ENCODE measurements at places on chromosomes 12 and 14.
A peak's percentile ranks its signal among the peaks of the same experiment; 100 is the strongest.

DNA sequence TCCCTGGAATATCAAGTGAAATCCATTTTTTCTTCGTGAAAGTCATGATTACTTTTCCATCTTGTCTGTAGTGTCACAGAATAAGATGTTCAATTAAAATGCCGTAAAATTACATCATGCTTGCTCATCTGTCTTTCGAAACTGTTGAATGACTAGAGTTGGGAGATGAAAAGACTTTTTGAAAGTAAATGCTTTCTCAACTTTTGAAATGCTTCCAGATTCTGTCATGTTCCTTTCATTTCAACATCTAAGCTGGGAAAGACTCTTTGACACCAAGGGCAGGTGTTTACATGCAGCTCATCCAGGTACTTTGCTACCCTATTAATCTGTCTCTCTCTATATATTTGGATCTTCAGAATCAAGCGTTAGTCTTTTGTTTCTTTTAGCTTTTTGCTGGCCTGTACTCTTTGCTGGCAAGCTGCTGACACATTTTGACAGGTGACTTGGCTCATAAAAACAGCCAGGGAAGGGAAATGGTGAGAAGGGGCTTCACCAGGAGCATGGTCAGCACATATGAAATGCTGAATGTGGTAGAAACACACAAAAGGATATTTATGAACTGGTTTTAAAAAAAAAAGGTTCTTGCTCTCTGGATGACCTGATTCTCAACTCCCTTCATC lies 77.0 kb upstream of the METAP2 start:
- no peak for DNase-seq

- DNase-seq = no peak
Observed at GRCh38 chr12:48783432-48783831, 5.5 kb downstream of the ADCY6 start.

GRCh38 chr12:41409628-41410027 lies 221.5 kb downstream of the PDZRN4 start:
- no peak for DNase-seq

DNA sequence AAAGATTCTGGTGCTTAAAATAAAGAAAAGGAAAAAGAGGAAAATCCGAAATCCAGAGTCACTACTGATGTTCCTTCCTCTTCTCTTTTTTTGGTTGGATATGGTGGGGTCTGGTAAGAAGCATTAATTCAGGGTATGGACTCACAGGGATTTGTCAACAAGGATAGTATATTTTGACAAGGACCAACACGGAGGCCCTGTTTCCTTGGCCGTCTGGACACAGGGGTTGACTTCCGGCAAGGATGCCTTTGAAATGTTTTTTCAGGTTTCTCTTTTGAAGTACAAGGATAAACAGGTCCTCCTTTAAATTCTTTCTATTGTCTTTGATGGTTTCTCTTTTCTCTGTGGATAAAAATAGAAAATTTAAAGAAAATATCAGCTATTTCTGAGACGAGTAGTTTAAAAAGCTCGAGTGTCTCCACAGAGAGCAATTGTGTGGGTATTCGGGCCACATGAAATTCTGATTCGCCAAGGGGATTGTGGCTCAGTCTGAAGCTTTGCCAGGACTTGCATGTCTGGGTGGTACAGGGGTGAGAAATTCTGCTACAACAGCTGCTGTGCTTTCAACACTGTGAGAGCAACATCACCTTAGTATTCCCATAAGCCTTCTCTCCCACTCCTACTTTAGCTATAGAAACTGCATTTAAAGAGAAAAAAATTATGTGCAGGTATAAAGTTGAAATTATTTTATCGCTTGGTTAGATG lies 88.5 kb upstream of the CSRP2 start:
- DNase-seq = no peak

- DNase-seq = no peak
Observed at GRCh38 chr12:28033538-28033915, 61.0 kb upstream of the PTHLH start.

DNA sequence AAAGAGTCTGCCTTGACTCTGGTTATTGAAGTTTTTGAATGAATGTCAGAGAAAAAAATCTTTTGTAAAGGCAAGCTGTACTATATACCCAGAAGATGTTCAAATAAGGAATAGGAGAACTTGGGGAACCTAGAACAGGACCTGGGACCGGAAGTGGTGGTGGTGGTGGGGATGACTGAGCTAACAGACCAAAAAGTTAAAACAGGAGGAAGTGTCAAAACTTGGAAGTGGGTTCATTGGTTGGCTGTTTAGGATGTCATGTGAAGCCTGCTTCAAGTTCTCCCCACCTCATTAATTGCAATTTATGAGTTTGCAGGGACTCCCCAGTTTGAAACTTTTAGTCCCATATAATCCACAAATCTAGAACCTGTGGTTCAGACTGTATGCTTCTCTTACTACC lies 26.2 kb downstream of the PLXNC1 start:
- peak; percentile 52 for DNase-seq

GRCh38 chr12:75874441-75874840 lies 157.1 kb downstream of the PHLDA1 start:
- no peak for DNase-seq

DNA sequence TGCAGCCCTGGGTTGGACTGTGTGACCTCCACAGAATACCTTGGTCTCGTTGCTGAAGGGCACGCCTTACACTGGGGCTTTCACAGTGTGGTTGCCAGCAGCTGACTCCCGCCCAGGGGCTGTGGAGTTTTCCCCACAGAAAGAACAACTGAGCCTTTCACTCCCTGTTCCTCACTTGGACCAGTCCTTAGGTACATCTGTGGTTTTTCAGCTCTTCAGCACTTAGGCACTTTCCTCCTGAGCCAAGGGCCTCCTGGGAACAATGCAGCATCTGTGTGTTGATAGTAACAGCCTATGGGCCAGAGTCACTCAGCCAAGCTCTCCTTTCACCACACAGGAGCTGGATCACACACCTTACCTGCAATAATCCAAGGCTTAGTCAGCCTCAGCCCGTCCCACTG lies 25.0 kb downstream of the ERP27 start:
- DNase-seq = peak; percentile 72

DNA sequence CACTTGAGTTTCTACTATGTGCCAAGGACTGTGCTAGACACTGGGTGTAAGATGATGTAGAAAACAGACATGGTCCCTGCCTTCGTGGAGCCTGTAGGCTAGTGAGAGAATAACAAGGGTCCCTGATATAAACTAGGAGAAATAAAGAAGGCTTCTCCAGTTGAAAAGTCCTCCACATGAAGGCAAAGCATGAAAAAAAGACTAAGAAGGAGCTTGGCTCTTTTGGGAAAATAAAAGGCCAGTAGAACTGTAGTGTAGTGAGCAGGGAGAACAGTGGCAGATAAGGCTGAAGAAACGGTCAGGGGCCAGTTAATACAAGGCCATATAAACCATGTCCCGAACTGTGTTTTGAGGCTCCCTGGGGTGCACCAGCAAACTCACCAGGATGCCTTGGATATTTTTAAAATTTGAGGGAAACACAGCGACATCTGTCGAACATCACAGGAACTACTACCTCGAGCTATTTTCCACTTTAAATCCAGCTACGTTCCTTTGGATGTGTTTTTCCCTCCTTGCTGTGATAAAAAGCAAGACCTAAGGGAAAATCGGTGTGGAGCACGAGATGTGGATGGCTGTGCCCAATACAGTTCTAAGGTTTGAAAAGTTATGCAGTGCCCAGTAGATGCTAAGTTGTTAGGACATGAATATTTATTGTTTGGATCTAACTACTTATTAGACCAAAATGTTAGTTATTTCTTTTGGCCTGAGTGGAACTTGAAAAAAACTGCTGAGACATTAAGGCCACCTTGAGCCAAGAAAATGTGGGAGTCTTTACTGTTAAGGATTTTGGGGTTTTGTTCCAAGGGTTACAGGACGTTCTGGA lies 8.5 kb upstream of the CFL2 start:
- no peak for DNase-seq

- DNase-seq = no peak
Observed at GRCh38 chr14:53501361-53502211, 348.5 kb upstream of the DDHD1 start.

GRCh38 chr14:87990682-87991081 lies 2.3 kb downstream of the GALC start:
- no peak for DNase-seq

DNA sequence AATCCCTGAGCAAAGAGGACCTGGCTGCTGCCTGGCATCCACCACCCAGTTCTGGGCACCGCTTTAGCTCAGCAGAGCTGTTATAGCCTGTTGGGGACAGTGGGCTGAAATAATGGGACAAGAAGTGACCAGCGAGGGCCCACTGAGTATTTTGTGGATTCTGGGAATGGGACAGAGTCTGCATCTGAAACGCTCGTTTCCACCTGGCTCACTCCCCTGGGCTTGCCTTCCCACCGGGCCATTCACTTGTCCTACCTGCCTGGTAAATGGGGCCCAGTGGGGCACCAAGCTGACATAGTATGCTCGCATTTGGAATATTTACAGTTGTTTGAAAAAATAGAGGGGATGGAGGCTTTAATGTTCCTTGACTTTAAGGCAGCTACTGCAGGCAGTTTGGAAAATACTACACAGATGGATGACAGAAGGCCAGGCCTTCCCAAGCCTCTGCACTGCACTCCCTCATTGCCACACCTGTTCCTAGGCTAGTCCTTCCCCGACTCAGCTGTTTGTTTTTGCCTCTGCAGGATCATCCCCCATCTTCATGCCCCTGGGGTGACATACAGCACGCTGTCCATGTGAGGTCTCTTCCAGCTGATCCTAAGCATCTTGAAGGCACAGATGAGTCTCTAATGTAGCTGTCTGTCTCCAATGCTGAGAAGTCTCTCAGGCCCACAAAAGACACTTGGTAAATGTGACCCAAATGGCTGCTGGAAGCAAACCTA lies 61.3 kb upstream of the DICER1 start:
- DNase-seq = no peak

DNA sequence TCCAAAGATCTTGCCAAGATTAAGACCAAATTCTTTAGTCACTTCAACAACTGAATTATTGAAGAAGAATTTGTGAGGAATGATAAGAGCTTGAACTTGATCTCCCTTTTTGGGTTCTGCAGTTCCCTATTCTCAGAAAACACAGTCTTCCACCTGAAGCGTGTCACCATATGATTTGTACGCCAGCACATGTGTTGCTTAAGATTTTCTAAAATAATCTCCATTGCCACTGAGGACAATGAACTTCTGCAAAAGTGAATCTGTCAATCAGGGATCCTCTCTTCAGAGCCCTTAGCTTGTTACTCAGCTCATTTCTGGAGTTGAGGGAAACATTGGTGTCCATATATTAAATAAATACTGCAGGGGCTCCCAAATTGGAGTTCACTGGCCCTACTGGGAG lies 4.2 kb upstream of the SPIC start:
- DNase-seq = no peak

GRCh38 chr14:38989922-38990546 lies 113.0 kb downstream of the SEC23A start:
- no peak for DNase-seq

GRCh38 chr12:98744680-98745079 lies 99.6 kb downstream of the APAF1 start:
- no peak for DNase-seq

DNA sequence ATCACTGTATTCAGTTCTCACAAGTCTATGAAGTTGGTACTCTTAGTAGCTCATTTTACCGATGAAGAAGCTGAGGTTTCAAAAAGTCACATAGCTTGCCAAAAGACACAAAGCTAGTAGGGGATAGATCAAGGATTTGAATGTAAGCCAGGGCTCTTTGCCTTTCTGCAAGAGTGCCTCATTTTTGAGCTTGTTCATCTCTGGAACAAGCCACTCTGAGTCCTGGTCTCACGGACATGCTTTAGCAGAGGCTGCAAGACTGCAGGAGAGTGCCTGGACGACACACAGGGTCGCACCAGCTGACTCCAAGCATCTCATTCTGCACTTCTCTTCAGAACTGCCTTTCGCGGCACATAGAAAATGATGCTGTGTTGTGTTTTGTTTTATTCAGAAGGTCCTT lies 3.7 kb downstream of the NUAK1 start:
- DNase-seq = no peak

GRCh38 chr14:104739546-104740516 lies 13.1 kb upstream of the SIVA1 start:
- DNase-seq = no peak

- DNase-seq = no peak
Observed at GRCh38 chr12:43208627-43209026, 343.4 kb downstream of the ADAMTS20 start.

DNA sequence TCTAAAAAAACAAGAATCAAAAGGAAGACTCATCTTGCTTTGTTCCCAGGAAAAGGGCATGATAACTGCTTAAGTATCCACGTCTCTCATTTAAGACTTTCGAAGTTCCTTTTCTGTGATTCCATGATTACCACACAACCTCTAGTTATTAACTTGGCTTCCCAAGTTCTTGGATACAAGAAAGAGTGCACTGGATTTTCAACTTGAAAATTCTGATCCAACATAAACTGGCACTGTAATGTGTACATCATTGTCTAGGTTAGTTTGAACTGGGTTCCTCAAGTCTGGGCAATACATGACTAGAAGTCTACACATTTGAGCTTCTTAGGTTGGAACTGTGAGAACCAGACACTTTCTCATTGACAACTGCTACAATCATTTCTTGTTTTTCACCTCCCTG lies 1.6 kb downstream of the KLHL28 start:
- no peak for DNase-seq

- DNase-seq = peak; percentile 99
Observed at GRCh38 chr12:118372541-118373495, at the start of gene TAOK3. Gene TAOK3, minus strand, starts transcription at chr12:118372907. Its CDS starts 117,340 bp downstream, at chr12:118255567.

GRCh38 chr12:54129028-54129903 lies 59.5 kb downstream of the SMUG1 start:
- DNase-seq = no peak

- no peak for DNase-seq
Observed at GRCh38 chr14:85934886-85935254, 404.9 kb downstream of the FLRT2 start.

DNA sequence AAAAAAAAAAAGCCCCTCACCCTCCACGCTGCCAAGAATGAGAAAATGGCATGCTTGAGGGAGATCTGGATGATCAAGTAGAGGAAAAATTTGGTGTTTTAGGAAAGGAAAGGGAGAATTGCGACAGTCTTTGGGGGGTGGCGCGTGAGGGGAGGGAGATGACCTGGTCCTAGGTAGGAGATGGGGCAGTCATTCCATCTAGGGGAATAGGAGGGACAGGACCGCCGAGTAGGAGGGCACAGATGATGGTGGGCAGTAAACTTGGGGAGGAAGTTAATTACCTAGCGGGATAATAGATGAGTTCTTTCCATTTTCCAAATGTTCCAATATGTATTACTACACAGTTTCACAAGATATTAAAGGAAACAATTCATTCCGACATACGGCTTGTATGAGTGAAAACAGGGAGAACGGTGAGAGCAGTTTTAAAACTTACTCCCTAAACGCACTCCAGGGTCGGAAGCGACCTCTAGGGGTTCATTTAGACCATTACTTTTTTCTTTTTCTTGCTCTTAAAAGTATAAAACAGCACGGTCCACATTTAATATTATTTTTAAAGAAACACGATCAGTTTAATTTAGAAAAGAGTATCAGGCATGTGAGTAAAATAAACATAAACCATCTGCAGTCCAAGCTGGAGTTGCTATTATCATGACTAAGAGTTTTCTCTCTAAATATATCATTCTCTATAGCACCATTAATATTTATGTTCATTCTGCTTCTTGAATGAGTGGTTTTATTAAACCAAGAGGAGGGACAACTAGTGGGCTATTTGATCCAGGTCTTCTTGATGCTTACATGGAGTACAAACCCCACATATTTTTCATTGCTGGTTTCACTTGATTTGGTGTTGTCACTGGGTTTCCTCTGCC lies 3.0 kb upstream of the FNTB start:
- no peak for DNase-seq

All from right cardiac atrium (tissue), 5 donors.